ENCODE measurements at places on chromosomes 3 and 15.

GRCh38 chr3:192862408-192863090 is 55.1 kb downstream of the MB21D2 start:
- DNase-seq, result no peak

DNA sequence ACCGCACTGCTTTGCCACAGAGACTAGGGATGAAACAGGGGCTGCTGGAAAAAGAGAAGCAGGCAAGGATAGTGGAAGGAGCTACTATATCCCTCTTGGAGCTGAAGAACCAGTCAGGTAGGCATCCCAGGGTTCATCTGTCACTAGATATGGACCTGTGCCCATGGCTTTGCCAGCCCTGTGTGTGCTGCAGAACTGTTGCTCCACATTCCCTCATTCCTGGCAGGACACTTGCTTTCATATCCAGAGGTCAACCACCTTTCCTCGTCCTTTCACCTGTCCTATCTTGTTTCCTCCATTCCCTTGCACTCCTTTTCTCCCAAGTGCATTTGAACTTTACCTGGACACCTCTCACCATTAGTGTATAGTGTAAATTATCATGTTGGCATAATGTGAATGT is 12.0 kb downstream of the SNRK start:
- no peak for DNase-seq

GRCh38 chr3:153338487-153338886 is 176.5 kb downstream of the RAP2B start:
- no peak for DNase-seq

DNA sequence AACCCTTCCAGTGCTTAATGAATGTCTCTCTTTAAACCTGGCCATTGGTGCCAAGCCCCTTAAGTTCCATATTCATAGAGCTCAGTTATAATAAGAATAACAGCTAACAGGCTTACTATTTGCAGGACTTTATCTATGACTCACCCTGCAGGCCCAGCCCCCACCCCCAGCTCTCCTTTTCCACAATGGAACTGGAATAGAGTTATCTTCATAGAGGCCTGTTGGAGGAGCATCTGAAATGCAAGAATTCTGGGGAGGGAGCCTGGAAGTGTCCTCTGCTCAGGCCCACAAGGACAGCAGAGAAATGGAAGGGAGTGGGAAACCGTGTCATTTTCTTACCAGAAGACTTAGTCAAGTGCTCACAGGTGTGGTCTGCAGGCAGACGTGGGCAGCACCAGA is 52.8 kb downstream of the SEMA5B start:
- DNase-seq, result no peak

DNA sequence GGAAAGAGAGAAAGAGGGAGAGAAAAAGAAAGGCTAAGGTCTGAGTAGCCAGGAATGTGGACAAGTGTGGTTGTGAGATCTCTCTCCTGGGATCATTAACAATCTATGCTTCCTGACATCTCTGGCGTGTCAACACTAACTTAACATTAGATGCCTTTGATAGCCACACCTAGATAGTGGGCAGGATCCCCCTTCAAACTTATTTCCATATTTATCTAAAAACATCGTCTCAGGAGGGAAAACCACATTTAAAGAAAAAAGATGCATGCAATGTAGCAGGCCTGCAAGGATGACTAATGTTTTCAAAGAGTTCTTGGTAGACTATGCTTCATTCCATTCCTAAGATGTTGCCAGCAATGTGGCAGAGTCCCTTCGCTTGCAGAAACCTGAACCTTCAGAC is 80.9 kb downstream of the MLH1 start:
- DNase-seq, result no peak

DNA sequence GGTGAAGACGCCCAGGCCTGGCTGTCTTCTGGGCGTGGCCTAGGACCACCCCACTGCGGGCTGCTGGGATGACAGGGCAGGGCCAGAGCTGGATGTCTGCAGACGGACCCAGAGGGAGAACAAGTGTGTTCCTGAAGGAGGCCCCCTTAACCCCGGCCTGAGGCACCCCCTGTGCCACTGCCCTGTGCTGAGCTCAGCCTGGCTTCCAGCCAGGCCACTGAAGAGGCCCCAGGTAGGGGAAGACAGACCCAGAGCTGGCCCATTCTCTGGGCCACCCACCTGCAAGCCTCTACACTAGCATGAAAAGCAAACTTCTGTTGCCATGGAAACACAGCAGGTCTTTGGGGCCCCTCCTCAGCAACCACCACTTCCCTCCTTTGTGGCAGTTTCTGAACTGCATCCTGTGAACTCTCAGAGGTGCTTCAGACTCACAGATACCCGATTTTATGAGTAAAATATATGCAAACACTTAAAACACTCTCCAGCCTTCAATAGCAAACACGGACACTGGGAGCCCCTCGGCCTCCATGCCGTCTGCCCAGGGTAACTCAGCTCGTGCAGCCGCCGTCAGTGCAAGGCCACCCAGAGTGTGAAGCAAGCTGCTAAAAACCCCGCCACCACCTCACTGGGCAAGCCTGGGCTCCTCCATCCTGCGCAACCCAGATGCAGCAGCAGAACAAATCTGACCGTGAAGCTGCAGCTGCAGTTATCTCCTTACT is 42.5 kb downstream of the CMTM6 start:
- no peak for DNase-seq
